ENCODE measurements at places on chromosomes 6 and 20.

DNA sequence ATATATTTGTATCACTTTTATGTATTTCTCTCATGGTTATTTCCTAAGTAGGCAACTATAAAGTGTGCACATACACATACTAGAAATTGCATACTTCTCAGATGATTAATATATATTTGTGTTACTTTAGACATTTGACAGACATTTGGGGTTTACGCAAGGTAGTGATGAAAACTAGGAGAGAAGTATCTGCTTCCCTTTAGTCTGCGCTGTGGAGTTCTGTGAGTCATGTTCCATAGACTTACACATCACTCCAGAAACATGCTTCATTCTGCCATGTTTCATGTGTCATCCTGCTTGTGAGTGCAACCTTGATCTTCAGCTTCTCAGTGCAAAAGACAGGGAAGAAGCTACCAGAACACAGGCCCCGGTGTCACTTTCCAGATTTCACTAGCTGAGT, 200.7 kb upstream of the BMP2 start:
- DNase-seq: no peak

GRCh38 chr6:90294989-90295853, 1.4 kb downstream of the BACH2 start:
- DNase-seq: no peak

GRCh38 chr6:88867841-88868731, 95.3 kb downstream of the RNGTT start:
- no peak for DNase-seq

DNA sequence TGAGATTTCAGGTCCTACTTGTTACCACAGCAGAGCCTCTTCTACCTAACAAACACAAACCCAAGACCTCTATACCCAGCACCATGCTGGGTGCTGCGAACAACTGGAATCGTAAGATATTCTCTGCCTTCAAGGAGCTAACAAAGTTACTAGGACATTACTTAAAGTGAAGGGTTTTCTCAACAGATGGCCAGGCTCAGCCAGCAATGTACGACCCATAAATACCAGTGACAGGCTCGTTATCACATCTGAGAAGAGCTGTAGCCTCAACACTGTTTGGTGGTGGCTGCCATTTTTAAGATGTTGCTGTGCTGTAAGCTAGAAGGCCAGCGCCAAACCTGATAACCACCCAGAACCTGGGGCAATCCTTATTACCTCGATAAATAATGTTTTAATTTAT, 406.5 kb downstream of the KIF16B start:
- DNase-seq: no peak

GRCh38 chr20:20604907-20605306, 107.5 kb downstream of the RALGAPA2 start:
- DNase-seq: no peak

DNA sequence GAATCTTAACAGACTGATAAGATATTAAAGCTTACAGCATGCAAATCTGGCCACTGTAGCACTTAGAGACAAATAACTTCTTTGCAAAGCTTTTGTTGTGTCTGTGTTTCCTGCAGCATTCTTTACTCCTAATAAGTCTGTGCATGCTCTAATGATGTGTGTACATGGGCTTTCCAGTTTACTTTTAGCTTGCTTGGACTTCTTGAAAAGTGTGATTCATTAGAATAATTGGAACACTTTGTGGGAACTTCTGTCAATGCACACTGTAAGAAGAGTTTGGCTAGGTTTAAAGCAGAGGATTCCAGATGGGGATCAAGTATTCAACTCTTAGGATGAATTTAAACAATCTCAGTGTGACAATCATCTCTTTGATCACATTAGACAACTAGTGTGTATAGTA, 22.1 kb upstream of the TINAG start:
- no peak for DNase-seq

DNA sequence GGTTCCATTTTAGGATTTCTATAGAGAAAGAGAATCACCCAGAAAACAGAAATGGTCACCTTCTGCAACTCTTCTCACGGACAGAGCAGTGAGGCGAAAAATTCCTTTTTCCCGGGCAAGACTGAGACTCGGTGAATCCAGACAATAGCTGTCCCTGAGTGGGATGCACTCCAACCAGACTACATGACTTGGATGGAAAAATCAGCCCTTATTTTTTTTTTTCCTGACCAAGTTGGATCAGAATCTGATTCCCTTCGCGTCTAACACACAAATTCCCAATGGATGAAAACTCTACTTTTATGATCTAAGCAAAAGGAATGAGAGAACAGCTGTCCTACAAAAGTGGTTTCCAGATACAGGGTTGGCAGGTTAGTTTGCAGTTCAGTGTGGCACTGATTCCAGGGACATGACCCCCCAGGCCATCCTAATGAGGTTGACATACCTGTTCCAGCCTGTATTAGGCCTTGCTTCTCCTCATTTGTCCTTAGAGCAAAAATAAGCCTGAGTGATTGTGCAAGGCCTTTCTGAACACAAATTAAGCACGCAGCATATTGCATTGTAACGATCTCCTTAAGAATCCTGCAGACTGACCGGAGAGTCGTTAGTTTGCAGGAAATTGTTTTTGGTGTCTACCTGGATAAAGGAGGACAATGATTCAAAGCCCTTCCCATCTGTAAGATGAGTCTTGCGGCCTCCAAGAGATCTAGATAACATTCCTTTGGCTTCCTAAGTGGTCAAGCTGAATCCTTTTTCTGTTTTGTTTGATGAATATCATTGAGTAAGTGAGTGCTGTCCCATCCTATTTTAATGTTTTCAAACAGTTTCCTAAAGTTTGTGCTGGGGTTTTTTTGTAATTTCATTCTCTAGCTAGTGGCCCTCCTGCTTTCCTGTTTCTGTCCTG, 1.5 kb upstream of the NEDD9 start:
- DNase-seq: no peak

DNA sequence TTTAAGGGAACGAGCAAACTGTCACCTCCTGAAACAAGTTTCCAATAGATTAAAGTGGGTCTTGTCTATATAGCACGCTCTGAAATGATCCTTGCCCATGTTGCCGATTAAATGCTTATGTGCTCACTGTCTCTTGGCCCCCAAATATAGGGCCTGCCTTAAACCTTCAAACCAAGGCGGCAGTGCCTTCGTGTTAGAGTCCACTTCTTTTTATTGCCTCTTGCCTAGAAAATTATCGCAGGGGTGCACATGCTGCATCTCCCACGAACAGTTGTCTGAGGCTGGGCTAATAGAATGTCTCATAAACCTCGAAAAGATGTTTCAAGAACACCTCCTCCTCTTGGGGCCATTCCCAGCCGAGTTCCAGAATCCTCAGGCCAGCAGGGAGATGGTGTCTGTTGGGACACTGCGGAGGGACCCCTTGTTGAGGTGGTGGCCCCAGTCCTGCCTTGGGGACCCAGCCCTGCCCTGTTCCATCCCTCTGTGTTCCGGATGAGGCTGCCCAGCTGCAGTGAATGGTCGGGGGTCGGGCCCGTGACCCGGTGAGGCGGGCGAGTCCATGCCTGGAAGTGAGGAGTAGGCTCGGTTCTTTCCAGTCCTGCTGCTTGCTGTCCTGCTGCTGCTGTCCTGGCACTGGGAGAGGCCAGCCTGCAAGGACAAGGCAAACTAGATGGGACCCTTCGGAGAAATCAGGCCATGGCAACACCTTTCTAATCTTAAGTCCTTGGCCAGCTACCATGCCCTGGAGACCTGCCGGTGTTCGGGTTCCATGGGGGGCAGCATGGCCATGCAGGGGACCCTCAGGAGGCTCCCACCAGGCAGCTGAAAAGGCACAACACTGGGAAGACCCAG, 34.7 kb upstream of the SLCO4A1 start:
- no peak for DNase-seq

DNA sequence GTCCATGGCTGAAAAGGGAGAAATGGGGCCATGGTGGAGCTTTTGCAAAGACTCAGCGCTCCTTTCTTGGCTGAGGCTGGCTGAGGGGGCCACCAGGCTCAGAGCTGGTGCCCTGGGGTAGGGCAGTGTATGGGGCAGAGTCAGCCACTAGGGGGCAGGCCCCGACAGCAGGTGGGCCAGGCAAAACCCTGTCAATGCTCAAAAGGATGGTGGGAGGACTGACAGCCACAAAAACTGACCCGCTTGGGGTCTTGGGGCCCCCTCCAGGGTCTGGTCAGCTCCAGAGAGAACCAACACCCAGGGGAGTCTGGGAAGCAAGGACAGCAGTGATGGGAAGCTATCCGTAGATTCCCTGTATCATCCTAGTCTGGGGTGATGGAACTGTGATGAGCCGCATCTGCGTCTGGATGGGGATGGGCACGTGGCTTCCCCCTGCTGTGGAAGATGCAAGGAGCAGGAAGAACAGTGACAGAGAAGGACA, 306.9 kb downstream of the DHX35 start:
- no peak for DNase-seq

DNA sequence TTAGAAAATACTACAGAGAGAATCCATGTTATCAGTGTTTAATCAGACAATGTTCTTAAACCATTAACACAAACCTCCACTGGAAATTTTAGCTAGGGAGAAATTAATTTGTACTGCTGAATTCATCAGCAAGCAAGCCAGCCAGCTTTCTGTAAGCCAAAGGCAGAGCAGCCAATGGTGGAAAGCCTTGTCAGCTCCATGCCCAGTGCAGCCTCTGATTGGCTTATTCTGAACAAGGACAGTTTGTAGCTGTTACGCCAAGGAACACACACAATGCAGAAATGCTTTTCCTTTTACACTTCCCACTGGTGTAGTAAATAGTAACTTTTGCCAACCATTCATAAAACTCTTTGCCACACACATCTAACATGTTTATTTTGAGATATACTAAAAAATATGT, 265.0 kb downstream of the TENT5A start:
- no peak for DNase-seq

DNA sequence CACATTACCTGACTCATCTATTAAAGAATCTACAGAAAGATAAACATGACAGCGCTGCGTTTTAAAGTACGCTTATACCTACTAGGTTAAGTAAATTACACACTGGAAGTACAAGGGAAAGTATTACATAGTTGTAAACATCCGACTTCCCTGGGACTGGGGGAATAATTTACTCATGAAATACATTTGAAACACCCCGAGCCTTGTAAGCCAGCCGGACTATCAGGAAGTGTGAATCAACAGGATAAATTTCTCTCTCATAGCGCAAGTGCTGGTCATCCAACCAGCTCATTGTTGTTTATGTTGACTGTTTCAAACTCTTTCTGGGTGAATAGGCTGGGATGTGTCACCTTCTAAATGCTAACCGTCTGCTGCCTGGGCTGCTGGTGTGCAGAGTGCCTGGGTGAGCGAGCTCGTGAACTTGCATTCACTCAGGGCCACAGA, 4.9 kb downstream of the BMP6 start:
- DNase-seq: no peak

DNA sequence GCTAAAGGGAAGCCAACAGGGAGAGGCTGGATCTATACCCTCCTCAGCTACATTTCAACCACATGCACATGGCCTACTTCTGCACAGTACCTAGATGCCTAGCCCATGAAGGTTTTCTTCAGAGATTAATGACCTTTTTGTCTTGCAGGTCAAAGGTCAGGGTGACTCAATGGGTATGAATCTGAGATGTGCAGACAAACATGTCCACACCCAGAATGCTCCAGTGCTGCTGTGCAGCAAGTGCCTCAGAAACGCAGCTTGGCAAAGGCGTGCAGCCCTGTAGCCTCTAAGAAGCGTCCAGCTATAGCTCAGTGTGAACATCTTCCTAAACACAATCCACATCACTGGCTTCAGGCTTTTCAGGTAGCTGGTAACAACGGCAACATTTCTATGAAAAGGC, 24.4 kb downstream of the MAP1LC3A start:
- DNase-seq: no peak

GRCh38 chr20:15547119-15547518, 1026.1 kb downstream of the KIF16B start:
- DNase-seq: no peak

Data from iPS DF 19.7 (cell line).